ENCODE measurements at places on chromosomes 12 and 14.

DNA sequence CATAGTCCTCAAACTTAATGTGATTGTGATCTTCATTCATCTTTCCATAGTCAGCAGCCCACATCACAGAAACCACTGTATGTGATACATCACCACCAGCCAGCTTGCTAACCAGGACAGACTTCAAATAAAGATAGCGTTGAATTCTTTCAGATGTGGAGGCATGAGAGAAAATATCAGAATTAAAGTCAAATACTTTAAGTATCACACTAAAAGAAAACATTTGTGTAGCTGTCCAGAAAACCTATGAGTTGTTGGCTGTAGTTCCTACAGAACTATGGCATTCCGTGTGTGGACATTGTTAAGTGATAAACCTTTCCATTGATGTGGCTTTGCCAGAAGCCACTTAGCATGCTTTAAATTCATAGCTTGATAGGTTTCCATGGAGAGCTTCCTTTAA is 105.1 kb downstream of the LLPH start:
- DNase-seq: no peak

GRCh38 chr14:36660736-36661505 is 739 bp upstream of the PAX9 start:
- DNase-seq: no peak

- DNase-seq: peak; percentile 26
These were observed 751 bp downstream of the P3H3 start for GRCh38 chr12:6828781-6829535.

- no peak for DNase-seq
These were observed 190.4 kb upstream of the FAR2 start for GRCh38 chr12:28958553-28959195.

DNA sequence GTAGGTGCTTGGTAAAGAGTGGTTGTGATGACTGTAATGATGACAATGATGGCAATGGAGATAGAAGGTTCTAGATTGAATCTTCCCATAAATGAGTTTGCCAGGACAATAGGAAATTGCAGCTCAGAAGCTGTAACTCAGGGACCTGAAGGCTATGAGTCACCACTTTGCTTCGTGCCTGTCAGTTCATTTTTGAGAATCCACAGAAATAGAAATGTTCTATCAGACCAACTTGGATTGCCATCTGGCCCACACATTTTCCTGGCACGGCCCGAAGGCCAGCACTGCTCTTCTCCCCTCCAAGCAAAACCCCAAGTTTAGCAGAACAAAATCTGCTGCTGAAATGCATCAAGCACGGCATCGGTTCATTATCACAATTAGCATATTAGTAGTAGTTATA is 1127.0 kb downstream of the BCL11B start:
- no peak for DNase-seq

- DNase-seq: peak; percentile 26
These were observed 9.5 kb downstream of the POMT2 start for GRCh38 chr14:77311217-77311616.

DNA sequence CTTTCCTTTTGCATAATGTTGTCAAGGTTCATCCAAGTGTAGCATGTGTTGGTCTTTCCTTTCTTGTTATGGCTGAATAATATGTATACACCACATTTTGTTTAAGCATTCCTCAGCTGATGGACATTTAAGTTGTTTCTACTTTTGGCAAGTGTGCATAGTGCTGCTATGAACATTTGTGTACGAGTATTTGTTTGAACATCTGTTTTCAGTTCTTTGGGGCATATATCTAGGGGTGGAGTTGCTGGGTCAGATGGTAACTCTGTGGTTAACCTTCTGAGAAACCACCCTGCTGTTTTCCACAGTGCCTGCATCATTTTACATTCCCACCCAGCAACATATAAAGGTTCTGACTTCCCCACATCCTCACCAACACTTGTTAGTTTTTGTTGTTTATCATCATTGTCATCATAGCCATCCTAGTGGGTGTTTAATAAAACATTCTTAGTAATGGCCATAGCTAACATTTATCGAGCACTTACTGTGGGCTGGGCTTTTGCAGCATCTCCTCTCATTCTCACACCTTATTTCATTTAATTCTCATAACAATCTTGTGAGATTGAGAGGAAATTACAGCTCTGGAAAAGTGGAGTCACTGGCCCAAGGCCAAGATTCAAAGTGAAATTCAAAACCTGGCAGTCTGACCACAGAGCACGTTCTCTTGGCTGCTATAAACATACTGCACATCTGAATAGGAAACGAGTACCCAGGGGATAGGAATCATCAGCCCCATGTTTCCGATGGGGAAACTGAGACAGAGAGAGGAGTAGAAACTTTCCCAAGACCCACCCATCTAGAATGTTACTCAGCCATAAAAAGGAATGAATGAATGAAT is 193.6 kb downstream of the KSR2 start:
- DNase-seq: no peak

- no peak for DNase-seq
These were observed 90.3 kb downstream of the STAB2 start for GRCh38 chr12:103677341-103677740.

- peak; percentile 8 for DNase-seq
These were observed 1104.1 kb upstream of the TMEM132C start for GRCh38 chr12:127162902-127163301.

DNA sequence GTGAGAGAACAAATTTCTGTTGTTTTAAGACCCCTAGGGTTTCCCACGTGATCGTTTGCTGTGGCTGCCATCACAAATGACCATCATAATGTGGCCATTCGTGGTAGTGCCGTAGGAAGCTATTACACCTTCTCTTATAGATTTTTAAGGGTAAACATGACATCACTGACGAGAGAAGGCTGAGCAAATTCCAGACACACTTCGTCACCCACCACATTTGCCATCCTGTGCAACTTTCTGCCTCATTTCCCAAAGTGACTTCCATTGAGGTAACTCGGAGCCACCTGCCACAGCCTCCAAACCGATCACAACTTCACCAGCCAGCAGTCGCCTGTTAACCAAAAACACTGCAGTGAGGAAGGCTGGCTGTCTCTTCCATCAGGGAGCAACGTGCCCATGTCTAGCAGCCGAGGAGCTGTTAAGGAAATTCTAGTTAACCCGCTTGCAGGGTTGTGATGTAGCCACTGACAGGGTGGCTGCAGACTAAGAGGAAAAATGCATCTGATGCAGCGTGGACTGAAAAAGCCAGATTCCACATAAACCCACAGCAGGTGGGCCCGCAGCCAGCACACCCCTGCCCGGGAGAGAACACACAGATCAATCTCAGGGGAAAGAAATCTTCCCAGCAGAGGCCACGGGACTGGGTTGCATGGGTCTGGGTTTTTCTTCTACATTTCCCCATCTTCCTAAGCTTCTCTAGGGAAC is 44.6 kb downstream of the CCDC85C start:
- DNase-seq: no peak

- DNase-seq: no peak
These were observed 13.3 kb downstream of the SLC15A4 start for GRCh38 chr12:128810182-128811127.

DNA sequence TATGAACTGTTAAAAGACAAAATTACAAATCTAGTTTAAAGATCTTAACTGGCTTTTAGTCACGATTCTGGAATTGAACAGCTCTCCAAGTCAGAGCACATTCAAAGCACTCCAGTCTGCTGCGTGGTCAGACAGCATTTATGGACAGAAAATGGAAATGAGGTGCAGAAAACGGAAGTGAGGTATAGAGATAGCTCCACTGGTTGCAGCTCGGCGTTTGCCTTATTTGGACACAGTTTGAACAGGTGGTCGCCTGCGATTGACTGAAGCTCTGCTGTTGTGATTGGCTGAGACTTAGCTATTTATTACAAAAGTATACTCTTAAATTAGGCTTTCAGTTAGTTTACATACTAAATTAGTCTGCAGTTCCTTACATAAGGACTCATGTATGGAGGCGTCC is 28.3 kb downstream of the TRIM9 start:
- no peak for DNase-seq

GRCh38 chr14:64715146-64715627 is 11.0 kb downstream of the PLEKHG3 start:
- no peak for DNase-seq

DNA sequence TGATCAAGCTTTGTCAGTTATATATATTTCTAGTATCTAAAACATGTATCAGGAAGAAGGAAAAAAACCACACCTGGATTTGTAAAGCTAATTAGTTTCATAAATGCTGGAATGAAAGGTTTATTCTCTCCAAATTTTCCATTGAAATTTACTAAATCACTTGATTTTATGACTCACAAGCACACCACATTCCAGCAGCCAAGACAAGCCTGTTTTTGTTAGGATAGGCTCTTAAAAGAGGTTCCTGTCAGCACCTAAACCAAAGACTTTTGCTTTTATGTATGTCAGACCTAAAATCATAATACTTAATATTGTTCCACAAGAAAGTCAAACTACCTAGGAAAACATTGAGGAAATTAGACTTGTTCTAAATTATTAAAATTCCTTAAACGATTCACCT is 85.3 kb upstream of the PAWR start:
- no peak for DNase-seq

DNA sequence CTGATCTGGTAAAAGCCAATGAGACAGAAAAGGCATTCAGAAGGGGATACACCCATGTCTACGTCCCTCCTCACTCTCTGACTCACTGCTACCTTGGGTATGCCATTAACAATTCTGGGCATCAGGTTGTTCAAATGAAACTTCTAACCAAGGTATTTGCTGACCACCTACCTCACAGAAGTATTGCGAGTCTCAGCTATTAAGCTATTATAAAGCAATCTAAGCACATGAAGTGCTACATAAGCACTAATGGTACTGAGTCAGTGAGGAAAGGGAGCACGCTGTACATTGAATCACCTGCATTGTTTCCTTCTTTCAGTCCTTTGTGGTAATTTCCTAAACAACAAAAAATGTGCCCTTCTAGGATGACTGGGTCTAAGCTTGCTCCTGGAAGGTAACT is 62.8 kb upstream of the CCDC91 start:
- no peak for DNase-seq

DNA sequence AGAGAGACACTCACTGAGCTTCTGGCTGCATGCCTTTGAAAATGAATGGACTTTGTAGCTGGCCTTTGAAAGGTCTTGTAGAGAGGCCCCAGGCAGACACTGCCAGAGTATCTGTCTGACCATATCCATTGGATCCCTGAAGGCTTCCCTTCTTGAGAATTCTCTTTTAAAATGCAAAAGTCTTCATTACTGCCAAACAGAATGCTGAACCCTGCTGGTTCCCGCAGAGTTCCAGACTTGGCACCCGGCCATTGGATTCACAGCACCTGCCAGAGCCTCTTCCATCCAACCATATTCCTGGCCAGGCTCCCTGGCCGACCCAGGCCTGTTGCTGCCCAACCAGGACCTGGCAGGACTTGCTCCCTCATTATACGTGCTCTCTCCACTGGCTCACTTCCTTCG is 182.5 kb downstream of the GXYLT1 start:
- DNase-seq: no peak

DNA sequence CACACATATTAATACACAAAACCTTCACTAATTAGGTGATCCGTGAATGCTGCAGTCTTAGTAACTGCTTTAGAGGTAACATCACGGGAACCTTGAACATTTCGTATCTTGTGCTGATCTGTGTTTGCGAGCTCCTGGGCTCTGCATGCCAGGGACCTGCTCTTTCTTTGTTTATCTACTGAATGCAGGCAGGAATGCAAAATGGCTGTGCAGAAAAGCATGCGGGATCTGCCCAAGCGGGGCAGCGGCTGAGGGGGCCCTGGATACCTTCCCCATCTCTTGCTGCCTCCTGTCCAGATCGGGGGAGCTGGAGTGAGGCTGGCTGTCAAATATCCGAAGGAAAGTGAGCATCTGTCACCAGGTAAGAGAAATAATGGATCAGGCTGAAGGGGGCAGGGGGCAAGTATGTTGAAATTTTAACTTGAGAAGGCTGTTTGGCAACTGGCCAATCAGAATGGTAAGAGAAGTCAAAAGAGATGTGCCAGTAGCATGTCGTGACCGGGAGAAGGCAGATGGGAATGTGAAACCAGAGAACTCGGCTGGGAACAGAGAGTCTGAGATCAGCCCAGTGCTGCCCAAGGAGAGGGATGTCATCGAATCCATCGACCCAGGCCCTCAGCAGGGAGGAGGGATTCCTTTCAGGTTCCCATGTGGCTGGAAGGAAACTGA is 191.4 kb downstream of the TTC7B start:
- no peak for DNase-seq

DNA sequence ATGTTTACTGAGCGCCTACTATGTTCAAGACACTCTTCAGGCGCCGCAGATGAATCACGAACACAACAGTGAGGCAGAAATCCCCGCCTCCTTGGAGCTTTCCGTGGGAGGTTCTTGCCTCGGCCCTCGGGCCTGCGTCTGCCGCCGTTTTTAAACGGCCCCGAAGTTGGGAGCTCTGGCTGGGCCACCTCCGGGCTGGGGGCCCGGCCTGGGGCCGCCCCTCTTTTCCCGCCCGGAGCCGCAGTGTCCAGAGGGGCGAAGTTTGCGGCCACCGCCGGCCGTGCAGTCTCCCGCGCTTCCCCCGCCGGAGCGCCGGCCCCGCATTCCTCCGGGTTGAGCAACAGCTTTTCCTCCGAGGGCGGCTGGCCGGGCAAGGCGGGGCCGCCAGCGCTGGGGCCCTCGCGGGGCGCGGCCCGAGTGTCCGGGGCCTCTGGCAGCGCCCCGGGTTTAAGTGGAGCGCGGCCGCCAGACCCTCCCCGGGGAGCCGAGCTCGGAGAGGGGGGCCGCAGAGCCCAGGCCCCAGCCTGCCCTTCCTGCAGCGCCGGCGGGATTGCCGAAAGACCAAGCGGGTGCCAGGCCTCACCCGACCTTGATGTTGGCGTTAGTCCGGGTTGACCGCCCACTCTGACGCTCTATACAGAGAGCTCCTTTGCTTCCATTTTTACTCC is 18.7 kb upstream of the CTDSP2 start:
- peak; percentile 57 for DNase-seq

GRCh38 chr14:51654533-51654845 is 2.8 kb downstream of the FRMD6 start:
- no peak for DNase-seq

DNA sequence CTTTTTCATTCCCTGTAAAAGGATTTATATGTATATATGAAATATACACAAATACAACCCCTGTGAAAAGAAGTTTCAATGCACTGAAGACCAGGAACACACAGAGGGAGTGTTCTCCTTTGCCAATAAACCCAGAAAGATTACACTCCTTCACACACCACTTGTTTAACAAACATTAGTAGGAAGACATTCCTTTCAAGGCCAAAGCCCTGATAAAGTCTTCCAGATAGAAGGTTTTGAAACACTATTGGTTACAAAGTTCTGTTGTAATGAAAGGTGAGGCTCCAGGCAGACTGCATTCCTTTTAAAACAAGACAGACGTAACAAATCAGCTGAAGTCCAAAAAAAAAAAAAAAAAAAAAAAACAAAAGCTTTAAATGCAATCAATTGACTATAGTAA is 81.0 kb downstream of the PTPN21 start:
- DNase-seq: no peak

DNA sequence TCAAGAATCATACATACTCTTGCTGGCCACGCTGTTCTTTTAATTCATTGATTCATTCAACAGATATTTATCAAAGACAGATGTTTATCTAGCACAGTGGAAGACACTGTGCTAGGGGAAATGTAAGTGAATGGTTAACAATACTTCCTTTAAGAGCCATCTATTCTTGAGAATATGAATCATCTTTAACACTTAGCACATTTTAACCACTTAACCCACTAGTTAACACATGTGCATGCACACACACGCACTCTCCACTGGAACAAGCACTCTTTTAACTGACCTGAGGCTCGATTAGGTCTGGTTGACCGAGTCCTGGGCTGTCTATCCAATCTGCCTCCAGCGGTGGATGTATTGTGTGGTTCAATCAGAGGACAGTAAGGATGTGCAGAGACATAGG is 34.6 kb downstream of the LMNTD1 start:
- no peak for DNase-seq

- DNase-seq: peak; percentile 62
These were observed 152.2 kb downstream of the ETV6 start for GRCh38 chr12:11801643-11802042.

Data from hematopoietic multipotent progenitor cell treated with erythropoietin and hydrocortisone succinate and interleukin-3 and kit ligand, for 6 days (in vitro differentiated cells).